Endothelial cell of coronary artery (primary cell): ENCODE measurements at places on chromosomes 6 and 20. TPM values are rescaled to one million over a fixed set of nuclear protein-coding genes. Genes with fewer than 3 reads are reported as not detected.

The C6orf89 gene
- total RNA-seq, result 23.7 and 25.1 TPM in 2 replicates

The MBOAT1 gene
- 1.7 and 2.2 TPM in 2 replicates for total RNA-seq

The RSPO3 gene
- 0.90 and 1.0 TPM in 2 replicates for total RNA-seq

The TINAG gene
- 0.09 TPM in 1 of 2 replicates, not detected in the other for total RNA-seq

The FABP7 gene
- not detected in 2 replicates for total RNA-seq

The USP49 gene
- total RNA-seq, result 1.7 and 2.8 TPM in 2 replicates

The METTL24 gene
- not detected in 2 replicates for total RNA-seq

The TFAP2B gene
- not detected in 2 replicates for total RNA-seq

The GDAP1L1 gene
- not detected in 2 replicates for total RNA-seq

The FAXC gene
- total RNA-seq, result 0.54 and 0.56 TPM in 2 replicates

The GHRH gene
- total RNA-seq, result not detected in 2 replicates

The IL17A gene
- total RNA-seq, result not detected in 2 replicates

The FBXO30 gene
- total RNA-seq, result 13.3 and 14.0 TPM in 2 replicates

The PXDC1 gene
- 69.3 and 87.6 TPM in 2 replicates for total RNA-seq

The MATN4 gene
- total RNA-seq, result not detected in 2 replicates

The MACROD2 gene
- 0.47 and 1.1 TPM in 2 replicates for total RNA-seq

The FERMT1 gene
- total RNA-seq, result 1.7 and 3.0 TPM in 2 replicates
